Left renal pelvis (tissue), 4 donors: ENCODE measurements at places on chromosomes 1 and 21. TPM values are rescaled to one million over a fixed set of nuclear protein-coding genes. Genes with fewer than 3 reads are reported as not detected.

- DNase-seq, result no peak
These were observed 21.4 kb downstream of the GPA33 start for GRCh38 chr1:167068761-167069160.

GRCh38 chr1:92577261-92577895 is 90.7 kb upstream of the GFI1 start:
- DNase-seq, result no peak

Gene SLC41A1
- polyA plus RNA-seq, result 36.1 TPM

DNA sequence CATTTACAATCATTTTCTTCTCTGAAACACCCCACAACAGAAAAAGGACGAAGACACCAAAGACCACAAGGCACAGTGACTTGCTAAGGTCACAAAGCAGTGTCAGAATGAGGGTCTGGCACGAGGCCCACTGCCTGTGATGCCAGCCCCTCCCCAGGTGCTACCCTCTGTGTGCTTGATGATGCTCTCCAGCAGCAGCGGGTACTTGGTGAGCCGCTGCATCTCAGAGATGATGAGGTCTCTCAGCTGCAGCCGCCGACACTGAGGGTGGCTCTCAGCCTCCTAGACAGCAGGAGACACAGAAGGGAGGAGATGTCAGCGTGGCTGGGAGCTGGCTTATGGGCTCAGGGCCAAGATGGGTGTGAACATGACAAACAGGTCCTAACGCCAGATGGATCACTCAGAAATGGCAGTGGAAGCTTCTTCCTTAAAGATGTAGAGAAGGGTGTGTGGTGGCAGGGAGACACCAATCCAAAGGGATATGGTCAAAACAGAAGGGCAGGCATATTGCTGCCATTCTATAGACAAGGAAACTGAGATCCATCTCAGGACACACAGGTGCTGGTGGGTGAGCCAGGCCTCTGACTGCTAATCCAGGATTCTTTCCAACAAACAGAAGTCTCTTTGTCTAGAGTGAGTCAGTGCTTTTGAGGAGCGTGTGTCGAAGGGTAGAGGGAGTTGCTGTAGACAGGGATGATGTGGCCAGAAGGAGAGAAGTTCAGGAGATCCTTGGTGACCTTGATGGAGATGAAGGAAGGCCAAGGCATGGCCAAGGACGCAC is 25.6 kb downstream of the LRRC71 start:
- DNase-seq, result no peak

- DNase-seq, result no peak
These were observed 1.6 kb downstream of the KCNE1 start for GRCh38 chr21:34510148-34511142.

DNA sequence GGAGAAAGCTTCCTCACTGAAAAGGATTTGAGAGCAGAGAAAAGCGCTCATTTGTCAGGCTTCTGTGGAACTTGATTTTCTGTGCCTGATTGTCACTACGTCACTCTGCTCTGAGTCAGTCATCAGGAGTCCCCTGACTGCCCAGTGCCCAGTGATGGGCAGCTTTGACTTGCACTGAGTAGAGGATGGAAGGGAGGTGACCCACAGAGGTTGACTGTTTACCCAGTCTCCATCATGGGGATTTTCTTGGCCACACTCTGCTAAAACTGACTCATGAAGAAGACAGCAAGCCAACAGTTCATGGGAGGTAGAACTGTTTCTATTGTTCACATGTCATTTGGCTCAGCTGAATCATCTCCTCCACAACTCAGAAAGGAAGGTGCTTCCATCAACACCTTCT is 82.1 kb upstream of the DUSP10 start:
- DNase-seq, result no peak

- DNase-seq, result no peak
These were observed 671 bp upstream of the PYGO2 start for GRCh38 chr1:154962156-154962749.

GRCh38 chr1:35675773-35676172 is 34.4 kb upstream of the PSMB2 start:
- no peak for DNase-seq

Gene AMY1B
- polyA plus RNA-seq, result 0.29 TPM

Gene CELA2B
- polyA plus RNA-seq, result 1.0 TPM

GRCh38 chr1:53465023-53465957 is 6.1 kb downstream of the DMRTB1 start:
- no peak for DNase-seq

DNA sequence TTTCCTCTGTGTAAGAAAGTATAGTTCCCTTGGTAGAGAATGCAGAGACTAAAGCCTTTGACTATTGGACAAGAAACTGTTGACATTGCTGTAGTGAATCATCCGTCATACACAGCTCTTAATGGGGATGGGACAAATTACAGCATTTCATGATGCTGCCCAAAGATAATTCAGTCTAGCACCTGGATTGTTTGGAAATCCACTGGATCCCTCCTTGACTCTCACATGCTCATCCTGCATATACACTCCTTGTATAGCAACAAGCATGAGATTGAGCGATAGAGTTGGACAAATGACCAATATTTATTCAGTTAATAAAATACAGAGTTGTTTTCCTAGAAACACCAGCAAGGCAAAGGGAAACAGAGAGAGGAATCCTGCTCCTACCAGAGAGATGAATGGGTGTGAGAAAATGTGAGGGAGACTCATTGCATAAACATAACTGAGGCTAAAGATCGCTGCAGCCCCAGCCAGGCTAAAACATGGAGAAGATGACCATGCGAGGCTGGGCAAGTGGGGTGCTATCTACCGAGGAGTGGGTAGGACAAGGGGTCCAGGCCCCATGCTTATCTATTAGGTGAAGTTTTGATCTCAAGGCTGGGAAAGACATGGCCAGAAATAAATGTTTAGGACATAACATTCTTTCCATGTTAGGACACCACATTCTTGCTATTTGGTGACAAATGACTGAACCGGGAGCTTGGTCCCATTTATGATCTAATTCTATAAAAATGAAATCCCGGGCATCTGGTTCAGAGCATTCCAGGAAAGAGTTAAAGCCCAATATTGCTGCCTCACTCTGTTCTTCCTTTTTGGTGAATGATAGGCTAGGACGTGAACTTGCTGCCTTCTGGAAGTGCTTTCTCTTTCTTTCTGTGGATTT is 153.2 kb downstream of the TGFB2 start:
- no peak for DNase-seq

- peak; percentile 40 for DNase-seq
These were observed 6.8 kb upstream of the ACKR1 start for GRCh38 chr1:159197561-159198557.

GRCh38 chr1:96557336-96557735 is 164.2 kb upstream of the PTBP2 start:
- DNase-seq, result no peak

Gene IGSF9
- polyA plus RNA-seq, result 15.0 TPM

Gene OPRD1
- polyA plus RNA-seq, result 0.63 TPM

Gene C1QC
- 14.5 TPM for polyA plus RNA-seq

DNA sequence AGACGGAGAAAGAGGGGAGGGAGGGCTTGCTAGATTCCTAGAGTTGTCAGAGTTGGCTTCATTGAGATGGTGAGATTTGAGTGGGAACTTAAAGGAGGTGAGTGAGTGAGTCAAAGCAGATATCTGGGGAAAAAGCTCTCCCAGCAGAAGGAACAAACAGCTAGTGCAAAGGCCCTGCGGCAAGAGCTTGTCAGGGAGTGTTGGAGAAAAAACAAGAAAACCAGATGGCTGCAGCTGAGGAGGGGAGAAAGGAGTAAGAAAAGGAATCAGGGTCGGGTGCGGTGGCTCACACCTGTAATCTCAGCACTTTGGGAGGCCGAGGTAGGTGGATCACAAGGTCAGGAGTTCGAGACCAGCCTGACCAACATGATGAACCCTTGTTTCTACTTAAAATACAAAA is 40.3 kb upstream of the SPOCD1 start:
- no peak for DNase-seq

Gene UBXN10
- 6.2 TPM for polyA plus RNA-seq

GRCh38 chr1:174998569-174999215 is 1.1 kb upstream of the CACYBP start:
- peak; percentile 51 for DNase-seq

DNA sequence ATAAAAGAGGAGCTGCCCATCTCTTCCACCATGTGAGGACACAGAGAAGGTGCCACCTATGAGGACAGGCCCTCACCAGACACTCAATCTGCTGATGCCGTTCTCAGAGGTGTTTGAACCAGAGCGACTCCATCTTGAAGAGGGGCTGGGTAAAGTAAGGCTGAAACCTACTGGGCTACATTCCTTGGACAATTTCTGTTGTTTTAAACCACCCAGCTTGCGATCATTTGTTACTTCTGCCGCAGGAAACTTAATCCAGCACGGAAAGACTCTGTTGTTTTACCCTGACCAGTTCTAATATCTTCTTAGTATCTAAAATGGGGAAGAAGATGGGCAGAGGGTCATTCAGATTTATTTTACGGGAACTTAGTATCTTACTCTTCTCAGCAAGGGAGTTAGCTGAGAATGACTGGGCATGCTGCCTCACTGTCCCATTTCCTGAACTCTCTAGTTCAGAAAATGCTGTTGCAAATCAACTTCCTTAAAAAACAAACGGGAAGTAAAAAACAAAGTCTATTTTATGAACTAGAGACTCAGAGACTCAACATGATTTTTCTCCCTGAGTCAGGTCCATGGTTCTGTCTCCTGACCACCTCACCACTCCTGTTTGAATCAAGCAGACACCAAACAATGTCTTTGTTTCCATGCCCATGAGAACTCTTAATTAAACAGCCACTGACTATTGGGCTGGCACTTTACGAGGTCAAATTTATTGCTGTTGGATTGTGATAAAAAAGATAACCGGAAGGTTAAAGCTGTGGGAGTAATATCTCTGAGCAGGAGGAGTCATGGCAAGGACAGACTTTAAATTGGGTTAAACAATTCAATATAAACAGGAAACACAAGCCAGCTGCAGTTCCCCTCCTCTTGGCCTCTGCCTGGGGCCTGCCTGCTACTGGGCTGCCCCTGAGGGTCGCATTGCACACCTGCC is 23.8 kb upstream of the IFNAR1 start:
- DNase-seq, result no peak

DNA sequence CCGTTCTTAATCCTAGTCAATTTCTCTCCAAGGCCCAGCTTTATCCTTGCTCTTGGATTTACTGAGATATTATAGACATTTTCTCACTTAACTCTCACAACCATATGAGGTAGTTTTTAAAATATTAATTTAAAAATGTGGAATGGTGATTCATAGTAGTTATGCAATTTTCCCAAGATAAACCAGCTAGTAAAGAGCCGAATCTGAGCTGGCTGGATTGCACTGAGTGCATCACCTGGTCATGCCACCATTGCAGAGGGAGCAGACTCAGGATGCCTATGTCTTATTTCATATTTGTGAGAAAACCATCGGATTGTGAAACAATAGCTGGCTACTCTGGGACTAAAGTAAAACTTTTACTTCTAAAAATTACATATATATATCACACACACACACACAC is 494.0 kb downstream of the KCNT2 start:
- no peak for DNase-seq

- no peak for DNase-seq
These were observed 24.4 kb downstream of the DUSP10 start for GRCh38 chr1:221717485-221717853.

DNA sequence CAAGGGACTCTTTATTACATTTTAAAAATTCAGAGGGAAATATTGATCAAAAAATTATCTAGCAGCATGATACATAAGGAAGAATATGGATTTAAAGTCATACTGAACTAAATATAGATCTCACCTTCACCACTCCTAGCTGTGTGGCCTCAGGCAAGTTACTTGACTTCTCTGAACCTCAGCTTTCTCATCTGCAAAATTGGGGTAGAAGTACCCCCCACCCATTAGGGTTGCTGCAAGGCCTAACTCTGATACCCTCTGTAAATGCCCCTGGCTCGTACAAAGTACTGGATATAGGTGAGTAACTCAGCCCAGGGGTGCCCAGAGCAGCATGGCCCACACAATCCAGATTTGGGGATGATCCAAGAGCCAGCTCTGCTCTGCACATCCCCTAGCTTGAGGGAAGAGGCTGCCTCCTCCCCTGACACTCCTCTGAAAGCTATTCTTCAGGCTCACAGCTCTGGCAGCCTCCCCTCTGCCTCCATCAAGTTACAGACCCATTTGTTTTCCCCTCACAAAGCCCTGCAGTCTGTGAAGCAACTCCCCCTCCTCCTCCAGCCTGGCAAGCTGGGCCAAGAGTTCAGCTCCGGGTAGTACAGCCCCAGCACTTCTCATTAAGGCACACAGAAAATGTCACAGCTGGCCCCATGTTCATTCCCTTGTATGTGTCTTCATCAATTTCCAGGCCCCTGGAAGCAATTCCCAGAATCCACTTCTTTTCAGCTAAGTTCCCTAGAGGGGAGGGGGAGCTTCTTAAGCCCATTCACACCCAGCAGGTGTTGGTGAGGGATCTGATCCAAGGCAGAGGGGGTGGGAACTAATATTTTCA is 143.7 kb downstream of the PLPP3 start:
- DNase-seq, result no peak

- no peak for DNase-seq
These were observed 118.2 kb upstream of the HOOK1 start for GRCh38 chr1:59696421-59697115.

DNA sequence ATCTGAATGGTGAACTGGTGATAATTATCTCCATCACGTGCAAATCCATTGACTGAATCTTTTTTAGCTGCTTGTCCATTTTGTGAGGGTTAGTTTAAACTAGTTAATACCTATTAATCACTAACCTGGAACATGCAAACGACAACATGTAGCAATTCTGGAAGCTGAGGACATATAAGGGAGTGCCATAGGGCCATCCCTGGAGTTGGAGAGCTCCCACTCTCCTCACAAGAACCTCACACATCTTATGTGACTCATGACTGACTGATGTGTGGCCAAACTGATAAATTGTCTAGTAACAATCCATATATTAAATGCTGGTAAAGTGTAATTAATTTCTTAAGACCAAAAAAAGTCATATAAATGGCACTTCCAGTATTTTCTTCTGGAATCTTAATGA is 62.9 kb upstream of the HOOK1 start:
- DNase-seq, result no peak

GRCh38 chr1:90705956-90706355 is 11.1 kb downstream of the BARHL2 start:
- no peak for DNase-seq

DNA sequence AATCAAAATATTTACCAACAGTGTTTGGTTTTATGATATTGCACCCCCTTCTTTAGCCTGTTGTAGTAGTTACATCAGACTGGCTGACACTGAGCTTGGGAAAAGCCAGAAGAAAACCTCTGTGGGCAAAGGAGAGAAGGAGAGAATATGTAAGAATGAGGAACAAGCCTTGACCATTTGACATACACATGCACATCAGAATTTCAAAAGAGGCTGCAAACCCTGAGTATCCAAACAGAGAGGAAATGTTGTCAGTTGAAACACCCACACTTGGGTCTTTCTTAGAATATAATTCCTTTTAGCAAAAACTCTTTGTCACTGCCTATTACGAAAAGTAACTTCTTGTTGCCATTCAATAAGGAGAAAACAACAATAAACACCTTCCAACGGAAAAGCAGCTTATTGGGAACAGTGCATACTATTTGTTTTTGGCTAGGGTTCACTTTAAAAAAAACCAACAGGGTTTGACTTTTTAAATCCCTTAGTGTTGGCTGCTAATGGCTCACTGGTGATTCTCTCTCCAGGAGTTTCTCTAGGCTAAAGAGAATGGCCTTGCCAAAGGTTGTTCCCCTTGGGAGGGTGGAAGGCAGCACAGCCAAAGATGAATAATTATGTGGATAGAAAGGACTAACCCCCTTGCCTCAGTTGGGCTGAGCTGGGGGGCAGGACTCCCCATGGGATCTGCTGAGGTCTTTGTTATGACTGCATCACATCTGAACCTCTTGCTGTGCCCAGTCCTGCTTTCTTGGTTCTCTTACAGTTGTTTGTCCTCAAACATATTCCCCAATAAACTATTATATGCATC is 48.9 kb downstream of the GORAB start:
- DNase-seq, result no peak

Gene NHLH1
- polyA plus RNA-seq, result 0.23 TPM
